Kidney epithelial cell (primary cell): ENCODE measurements at places on chromosomes 5 and 9.

GRCh38 chr9:137082925-137083290, 3.9 kb upstream of the MAN1B1 start:
- DNase-seq: no peak

- DNase-seq: no peak
Observed at GRCh38 chr5:75603371-75603770, 7.9 kb upstream of the ANKDD1B start.

- DNase-seq: no peak
Observed at GRCh38 chr9:122684851-122685250, 9.9 kb downstream of the OR1L3 start.

GRCh38 chr9:21340735-21341134, 5.5 kb upstream of the KLHL9 start:
- DNase-seq: no peak

GRCh38 chr9:137496601-137497375, 37.7 kb upstream of the NSMF start:
- no peak for DNase-seq

- DNase-seq: no peak
Observed at GRCh38 chr9:7909537-7909936, 110.0 kb upstream of the DMAC1 start.

GRCh38 chr5:75886706-75887105, 169.5 kb upstream of the POC5 start:
- DNase-seq: peak; percentile 4

DNA sequence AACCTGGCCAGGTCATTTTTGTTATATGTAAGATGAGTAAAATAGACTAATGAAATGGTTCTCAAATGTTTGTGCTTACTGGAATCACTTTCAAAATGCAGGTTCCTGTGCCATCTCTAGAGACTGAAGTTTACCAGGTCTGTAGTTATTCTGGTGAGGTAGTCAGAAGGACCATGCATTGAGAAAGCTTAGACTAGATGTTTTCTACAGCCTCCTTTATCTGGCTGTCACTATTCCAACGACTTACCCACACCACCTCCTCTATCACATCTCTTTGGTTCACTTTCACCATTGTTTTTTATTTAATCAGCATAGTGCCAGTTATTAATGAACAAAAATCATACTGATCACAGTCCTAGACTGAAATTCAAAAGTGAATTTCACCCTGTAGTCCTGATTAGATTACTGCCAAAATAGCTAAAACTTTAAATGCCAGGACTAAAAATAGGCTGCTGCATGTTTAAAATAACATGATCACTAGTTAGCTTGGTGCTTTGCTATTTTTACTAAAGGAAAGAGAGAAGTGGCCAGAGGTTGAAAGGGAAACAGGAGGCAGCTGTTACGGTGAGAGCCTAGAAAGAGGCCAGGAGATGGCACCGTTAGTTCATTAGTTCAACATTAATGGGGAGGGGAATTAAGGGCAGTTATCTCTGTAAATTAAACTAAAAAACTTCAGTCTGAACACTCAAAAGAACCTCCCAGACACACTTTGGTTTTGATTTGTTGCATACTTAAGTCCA, 13.9 kb upstream of the FNIP1 start:
- DNase-seq: no peak

DNA sequence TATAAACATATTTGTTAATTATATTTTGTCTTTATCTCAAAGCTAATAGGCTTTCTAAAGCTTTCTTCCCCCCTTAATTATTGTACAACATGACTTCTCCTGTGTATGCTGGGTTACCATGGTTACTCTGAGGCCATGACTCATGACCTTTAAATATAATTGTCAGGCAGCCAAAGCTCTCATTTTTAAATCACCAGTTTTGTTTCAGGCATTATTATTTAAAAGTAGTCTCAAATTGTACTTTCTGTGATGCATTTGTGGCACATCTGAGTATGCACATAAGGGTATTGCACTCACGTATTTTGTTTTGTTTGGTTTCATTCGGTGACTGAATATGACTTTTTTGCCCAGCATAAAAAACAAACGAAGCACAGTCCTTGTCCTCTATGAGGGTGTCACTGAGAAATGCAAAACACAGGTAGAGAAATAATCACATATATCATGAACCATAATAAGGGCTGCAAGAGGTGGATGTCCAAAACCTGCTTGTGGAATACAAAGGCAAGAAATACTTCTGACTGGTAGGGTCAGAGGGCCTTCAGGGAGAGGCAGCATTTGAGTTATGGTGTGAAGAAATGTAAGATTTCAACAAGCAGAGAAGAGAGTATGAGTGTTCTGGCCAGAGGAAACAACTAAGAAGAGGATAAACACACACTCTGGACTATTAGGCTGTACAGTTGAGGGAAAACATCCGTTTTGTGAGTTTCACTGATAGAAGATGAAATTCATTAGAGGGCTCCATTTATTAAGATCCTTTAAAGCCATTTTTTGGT, 2.1 kb downstream of the CCDC192 start:
- peak; percentile 63 for DNase-seq

GRCh38 chr9:91116211-91116610, 245.5 kb downstream of the AUH start:
- DNase-seq: no peak

- no peak for DNase-seq
Observed at GRCh38 chr5:65914641-65915196, 11.7 kb upstream of the ERBIN start.

DNA sequence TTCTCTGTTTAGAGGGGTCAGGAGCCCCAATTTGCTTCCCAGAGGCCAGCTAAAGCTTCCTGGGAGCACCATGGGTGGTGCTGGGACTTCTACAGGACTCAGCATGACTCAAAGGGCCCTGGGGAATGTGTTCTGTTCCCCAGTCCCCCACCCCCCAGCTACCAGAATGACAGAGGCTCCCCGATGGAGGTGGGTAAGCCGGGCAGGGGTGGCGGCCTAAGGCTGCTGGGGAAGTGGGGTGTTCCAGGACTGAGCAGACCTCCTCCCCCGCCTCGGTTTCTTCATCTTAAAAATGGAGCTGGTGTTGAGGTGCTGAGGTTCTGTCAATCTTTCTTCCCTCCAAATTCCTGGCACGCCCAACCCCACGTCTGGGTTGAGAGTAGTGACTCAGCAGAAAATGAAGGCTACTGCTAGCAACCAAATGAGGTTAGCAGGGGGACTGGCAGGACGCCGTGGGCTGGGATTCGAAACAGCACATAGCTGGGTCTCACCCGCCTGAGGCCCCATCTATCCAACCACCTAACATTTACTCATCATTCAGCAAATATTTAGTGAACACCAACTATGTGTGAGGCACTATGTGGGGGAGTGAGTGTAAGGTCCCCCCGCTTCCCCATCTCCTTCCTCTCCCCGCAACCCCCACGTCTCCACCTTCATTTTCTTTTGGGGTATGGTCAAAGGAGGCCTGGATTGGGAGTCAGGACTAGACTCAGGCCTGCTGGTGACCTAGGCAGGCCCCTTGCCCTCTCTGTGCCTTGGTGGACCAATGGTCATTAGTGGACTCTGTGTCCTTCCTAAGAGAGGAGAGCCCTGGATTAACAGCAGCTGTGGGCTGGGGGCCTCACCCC, 50.2 kb downstream of the C9orf50 start:
- no peak for DNase-seq

GRCh38 chr5:118777189-118777736, 211.1 kb downstream of the DTWD2 start:
- DNase-seq: no peak

- no peak for DNase-seq
Observed at GRCh38 chr5:15103130-15103529, 231.6 kb upstream of the ANKH start.

DNA sequence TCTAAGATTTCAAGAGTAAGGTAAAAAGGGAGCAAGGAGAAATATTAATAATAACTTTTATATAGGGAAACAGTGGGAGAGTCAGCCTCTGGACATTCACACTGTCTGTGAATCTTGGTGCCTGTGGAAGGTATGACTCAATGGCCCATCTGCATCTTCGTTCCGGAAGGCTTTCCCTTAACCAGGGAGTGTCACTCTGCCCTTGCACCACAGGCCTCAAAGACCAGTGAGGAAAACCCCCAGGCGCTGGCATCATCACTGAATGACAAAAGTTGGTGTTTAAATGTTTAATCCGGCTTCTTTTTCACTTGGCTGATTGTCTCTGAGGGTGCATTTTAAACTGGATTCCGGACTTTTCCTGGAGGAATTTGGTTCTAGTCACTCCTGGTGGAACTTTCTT, 522.4 kb upstream of the TLE4 start:
- DNase-seq: no peak

DNA sequence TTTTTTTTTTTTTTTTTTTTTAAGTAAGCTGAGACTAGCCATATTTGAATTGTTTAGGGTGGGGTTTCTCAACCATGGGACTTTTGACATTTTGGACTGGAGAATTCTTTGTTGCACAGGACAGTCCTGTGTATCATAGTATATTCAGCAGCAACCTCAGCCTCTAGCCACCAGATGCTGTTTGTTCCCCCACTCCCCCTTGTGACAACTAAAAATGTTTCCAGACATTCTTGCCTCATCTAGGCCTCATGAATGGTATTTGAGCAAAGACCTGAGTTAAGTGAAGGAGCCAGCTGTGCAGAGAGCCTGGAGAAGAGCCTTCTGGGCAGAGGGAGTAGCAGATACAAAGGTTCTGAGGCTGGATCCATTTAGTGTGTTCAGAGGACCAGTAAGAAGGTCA, 155.9 kb downstream of the SGCD start:
- DNase-seq: no peak

DNA sequence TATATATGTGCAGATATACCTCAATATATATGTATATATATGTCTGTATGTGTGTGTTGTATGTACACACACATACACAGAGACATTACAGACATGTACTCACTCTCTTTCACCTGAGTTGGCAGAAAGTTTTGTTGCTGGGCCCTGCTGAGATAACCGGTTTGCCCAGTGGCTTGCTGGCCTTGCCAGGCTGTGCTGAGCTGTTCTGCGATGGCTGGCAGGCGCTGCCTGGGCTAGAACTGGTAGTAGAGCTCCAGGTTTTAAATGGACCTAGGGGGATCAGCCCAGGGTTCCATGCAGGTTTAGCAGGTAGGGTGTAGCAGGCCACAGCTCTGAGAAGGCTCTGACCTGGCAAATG, 394.3 kb downstream of the GADD45G start:
- DNase-seq: no peak

- no peak for DNase-seq
Observed at GRCh38 chr5:147515269-147515668, 5.4 kb upstream of the DPYSL3 start.

- no peak for DNase-seq
Observed at GRCh38 chr5:140502834-140503233, 44.6 kb upstream of the EIF4EBP3 start.

- no peak for DNase-seq
Observed at GRCh38 chr5:111853748-111854147, 96.8 kb upstream of the NREP start.

DNA sequence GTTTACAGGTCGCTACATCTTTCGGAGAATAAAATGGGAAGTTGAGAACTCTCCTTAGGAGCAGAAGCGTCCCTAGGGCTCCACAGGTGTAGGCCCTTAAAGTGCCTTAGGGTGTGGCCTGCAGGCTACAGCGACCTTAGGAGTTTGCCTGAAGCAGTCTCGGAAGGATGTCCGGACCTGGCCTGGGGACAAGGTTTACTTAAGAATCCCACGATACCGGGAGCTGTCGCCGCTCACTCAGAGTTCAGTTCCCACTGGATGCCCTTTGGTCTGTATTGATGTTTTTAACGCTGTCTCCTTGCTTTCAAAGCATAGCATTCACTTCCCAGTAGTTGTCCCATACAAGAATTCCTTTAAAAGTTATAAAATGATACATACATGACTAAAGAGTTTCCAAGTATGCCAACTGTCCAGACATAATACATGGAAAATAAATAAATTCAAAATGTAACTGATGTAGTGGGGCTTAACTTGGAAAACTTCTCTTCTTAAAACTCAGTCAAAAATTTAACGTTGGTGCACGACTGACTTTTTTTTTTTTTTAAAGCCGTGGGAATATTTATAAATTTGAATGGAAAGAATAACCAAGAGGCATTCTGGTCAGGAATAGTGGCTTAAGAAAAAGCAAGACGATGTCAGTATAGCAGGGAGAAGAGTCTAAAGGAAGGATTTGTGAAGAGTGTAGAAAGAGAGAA, 848 bp downstream of the RAD50 start:
- DNase-seq: no peak

DNA sequence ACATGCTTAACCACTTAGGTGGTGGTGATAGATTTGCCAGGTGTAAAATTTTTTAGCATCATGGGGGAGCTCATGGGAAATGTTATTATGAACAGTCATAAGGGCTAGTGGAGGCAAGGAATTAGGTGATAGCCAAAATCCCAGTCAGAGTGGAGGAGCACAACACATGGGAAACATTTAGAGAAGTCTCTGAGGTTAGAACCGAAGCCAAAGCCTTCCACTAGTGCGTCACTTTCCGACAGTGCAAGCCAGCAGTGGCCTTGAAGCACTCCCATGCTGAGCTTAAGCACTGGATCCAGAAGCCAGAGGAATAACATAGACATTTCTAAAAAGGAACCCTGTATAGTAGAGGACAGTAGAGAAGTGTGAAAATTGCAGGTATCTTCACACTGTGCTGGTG, 101.5 kb upstream of the SNX2 start:
- DNase-seq: no peak

GRCh38 chr9:125258832-125259534, 2.6 kb upstream of the GAPVD1 start:
- DNase-seq: no peak

- no peak for DNase-seq
Observed at GRCh38 chr5:77630114-77630680, 8.3 kb downstream of the OTP start.

DNA sequence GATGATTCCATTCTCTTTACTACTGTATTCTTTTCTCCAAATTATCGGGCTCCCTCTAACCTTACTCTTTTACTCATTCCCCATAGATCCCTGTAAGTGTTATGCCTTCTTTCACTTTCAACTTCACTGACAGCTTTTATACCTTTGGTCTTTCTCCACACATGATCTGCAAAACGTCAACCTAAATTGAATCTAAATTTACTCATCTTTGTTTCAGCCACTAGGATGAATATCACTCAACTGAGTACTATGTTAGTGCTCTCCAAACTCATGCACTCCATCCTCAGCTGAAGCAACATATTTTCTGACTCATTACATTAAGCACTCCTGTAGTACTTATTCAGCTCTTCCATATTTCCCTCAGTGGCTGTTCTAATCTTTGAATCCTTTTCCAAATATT, 133.4 kb downstream of the ADAMTS19 start:
- no peak for DNase-seq

DNA sequence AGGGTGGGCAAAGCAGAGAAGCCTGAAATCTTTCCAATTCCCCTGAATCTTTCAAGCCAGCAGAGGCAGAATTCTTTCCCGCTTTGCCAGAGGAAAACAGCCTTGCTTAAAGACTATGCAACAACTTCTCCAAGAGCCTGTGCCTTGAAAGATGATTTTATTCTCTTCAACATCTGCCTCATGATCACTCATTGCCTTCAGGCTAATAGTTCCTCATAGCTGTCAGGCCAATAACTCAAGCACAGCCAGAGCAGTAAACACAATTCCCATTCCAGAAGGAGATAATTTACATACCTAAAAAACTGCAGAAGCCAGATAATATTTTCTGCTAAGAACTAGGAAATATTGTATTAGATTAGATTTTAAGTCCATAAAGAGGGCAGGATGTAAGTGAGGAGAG, 92.3 kb upstream of the PUM3 start:
- DNase-seq: no peak
